ENCODE measurements at places on chromosomes 11 and 22. TPM values are rescaled to one million over a fixed set of nuclear protein-coding genes. Genes with fewer than 3 reads are reported as not detected.

The PKNOX2 gene
- 23.5 TPM for total RNA-seq

The INPP5J gene
- 4.5 TPM for total RNA-seq

DNA sequence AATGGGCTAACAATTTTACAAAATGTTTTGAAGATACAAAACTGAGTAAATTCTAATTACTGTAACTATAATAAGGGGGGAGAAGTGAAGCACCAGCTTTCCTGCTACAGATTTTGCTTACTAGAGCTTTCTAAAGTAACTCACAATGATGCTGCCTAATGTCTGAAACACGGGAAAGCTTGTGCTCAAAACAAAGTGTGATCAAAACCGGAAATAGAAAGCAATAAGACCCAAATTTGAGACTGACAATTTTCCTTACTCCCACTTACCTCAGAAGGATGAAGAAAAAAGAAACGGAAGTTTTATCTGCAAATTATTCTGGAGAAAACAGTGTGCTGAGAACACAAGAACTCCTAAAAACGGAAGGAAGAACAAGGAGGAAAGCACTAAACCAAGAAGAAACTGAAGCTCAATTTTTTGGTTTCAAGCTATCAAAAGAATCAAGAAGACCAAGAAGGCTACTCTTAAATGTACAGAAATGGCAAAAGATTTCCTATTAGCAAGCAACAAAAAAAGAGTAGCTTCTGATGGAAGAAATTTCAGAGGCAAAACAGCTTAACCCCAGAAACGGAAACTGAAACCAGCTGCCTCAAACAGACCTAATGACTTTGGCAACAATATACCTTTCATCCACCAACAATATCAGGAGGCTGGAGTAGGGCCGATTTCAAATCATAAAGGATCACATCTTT is 33.4 kb downstream of the AMBRA1 start:
- no peak for DNase-seq
- H3K27ac ChIP-seq, result no peak overlapping the region
- no peaks in the 10 kb centered on the region for H3K27me3 ChIP-seq
- no peaks in the 10 kb centered on the region for H3K36me3 ChIP-seq
- no peak overlapping the region for H3K4me3 ChIP-seq

DNA sequence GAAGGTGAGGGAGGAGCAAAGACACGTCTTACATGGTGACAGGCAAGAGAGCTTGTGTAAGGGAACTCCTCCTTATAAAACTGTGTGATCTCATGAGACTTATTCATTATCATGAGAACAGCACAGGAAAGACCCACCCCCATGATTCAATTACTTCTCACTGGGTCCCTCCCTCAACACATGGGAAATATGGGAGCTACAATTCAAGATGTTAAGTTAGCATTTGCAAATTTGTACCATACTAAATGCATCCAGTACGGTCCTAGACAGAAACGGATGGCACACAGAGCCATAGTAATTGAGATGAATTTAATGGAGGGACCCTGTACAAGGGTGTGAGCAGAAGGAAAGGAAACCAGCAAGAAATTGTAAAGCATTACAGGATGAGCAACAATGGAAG is 765.8 kb upstream of the API5 start:
- H3K4me1 ChIP-seq, result peaks cover 6% of the 10 kb centered on the region
- no peak overlapping the region for H3K27ac ChIP-seq
- no peak overlapping the region for H3K4me3 ChIP-seq
- DNase-seq, result no peak

DNA sequence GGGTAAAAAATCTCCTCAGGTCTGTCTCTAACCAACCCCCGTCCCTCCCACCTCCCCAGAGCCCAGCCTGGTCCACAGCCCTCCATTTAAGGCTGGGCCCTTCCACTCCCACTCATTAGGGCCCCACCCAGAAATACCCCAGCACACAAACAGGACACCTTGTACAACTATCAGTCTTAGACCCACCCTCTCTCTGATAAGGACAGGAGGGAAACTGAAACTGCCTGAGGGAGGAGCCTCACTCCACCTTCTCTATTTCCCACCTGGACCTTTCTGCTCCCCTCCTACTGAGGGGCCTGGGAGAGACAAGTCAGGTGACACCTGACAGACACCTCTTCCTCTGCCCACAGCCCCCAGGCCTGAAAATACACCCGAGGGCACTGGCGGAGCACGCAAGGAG is 90.2 kb downstream of the PLEKHA7 start:
- peaks cover 9% of the 10 kb centered on the region for H3K4me1 ChIP-seq
- peaks cover 93% of the 10 kb centered on the region for H3K27me3 ChIP-seq
- no peak for DNase-seq
- H3K36me3 ChIP-seq, result no peaks in the 10 kb centered on the region
- H3K27ac ChIP-seq, result no peak overlapping the region

The DCHS1 gene
- 40.4 TPM for total RNA-seq

GRCh38 chr11:69121021-69121420 is 34.7 kb upstream of the SMIM38 start:
- no peak overlapping the region for H3K4me3 ChIP-seq
- no peaks in the 10 kb centered on the region for H3K27me3 ChIP-seq
- no peak overlapping the region for H3K27ac ChIP-seq
- H3K4me1 ChIP-seq, result peaks cover 14% of the 10 kb centered on the region
- H3K36me3 ChIP-seq, result no peaks in the 10 kb centered on the region

The CFAP300 gene
- total RNA-seq, result 6.4 TPM

The OR52A1 gene
- not detected for total RNA-seq

- H3K4me3 ChIP-seq, result no peak overlapping the region
- peaks cover 11% of the 10 kb centered on the region for H3K4me1 ChIP-seq
- no peak overlapping the region for H3K27ac ChIP-seq
- H3K27me3 ChIP-seq, result peaks cover 13% of the 10 kb centered on the region
- DNase-seq, result no peak
Observed at GRCh38 chr11:124887667-124888013, 10.0 kb downstream of the ROBO4 start.

- no peak overlapping the region for H3K4me3 ChIP-seq
- no peak overlapping the region for H3K27ac ChIP-seq
- H3K27me3 ChIP-seq, result peaks cover 6% of the 10 kb centered on the region
Observed at GRCh38 chr11:58726737-58727414, 4.9 kb downstream of the GLYAT start.

The MOV10L1 gene
- total RNA-seq, result not detected

GRCh38 chr11:17725174-17725573 is 5.8 kb downstream of the MYOD1 start:
- no peak overlapping the region for H3K4me3 ChIP-seq
- no peaks in the 10 kb centered on the region for H3K36me3 ChIP-seq
- H3K27me3 ChIP-seq, result peaks cover 95% of the 10 kb centered on the region
- DNase-seq, result no peak

- no peaks in the 10 kb centered on the region for H3K36me3 ChIP-seq
- no peak for DNase-seq
- H3K4me3 ChIP-seq, result no peak overlapping the region
- H3K27me3 ChIP-seq, result no peaks in the 10 kb centered on the region
- H3K4me1 ChIP-seq, result no peaks in the 10 kb centered on the region
Observed at GRCh38 chr11:104286129-104286528, 122.2 kb upstream of the PDGFD start.

The HIC2 gene
- total RNA-seq, result 44.3 TPM

DNA sequence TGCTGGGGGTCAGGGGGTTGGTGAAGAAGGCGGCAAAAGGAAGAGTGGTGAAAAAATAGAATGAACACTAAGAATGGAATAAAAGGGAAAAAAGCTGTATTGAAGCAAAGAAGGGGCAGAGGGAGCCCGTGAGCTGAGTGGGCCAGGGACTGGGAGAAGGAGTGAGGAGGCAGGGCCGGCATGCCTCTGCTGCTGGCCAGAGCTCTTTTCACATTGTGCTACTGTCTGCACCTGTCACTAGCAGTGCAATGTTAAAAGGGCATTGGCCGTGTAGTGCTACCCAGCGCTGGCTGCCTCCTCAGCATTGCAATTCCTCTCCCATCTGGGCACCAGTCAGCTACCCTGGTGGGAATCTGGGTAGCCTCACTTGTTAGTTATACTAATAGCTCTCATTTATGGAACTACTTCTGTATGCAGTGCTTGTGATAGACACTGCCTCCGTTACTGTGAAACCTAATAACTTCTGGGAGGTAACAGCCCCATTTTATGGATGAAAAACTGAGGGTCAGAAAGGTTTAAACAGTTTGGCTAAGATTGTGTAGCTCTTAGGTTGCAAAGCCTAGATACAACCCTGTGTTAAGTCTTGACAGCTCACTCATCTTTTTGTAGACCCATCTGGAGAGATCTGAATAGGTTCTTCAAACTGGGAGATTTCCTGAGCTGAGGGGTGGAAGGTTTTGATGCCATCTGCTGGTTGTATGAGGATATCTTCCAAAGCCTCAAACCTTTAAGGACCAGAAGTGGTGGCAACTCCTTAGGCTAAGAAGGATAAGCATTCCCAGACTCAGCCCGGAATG is 8.5 kb downstream of the YPEL4 start:
- peaks cover 75% of the 10 kb centered on the region for H3K4me1 ChIP-seq
- H3K27ac ChIP-seq, result peak overlapping the region; percentile 82
- peaks cover 23% of the 10 kb centered on the region for H3K36me3 ChIP-seq

- no peak overlapping the region for H3K4me3 ChIP-seq
- H3K27ac ChIP-seq, result no peak overlapping the region
- no peak for DNase-seq
- no peaks in the 10 kb centered on the region for H3K36me3 ChIP-seq
Observed at GRCh38 chr11:20594274-20595061, 4.9 kb upstream of the SLC6A5 start.

DNA sequence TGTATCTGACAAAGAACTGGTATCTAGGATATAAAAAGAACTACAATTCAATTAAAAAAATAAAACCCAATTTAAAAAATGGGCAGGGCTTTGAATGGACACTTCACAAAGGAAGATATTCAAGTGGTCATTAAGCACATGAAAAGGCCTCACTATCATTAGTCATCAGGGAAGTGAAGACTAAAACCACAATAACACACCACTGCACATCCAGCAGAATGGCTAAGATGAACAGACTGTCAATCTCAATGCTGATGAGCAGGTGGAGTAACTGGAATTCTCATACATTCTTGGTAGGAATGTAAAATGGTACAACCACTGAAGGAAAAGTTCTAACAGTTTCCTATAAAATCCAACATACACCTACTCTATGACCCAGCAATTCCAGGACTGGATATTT is 8.9 kb downstream of the HPS4 start:
- H3K27ac ChIP-seq, result no peak overlapping the region
- no peak overlapping the region for H3K4me3 ChIP-seq
- peaks cover 15% of the 10 kb centered on the region for H3K4me1 ChIP-seq

- peaks cover 55% of the 10 kb centered on the region for H3K27me3 ChIP-seq
- peaks cover 56% of the 10 kb centered on the region for H3K4me1 ChIP-seq
- peak within 1 kb of the TSS; percentile 95 for H3K4me3 ChIP-seq
- H3K36me3 ChIP-seq, result peaks cover 8% of the 10 kb centered on the region
- DNase-seq, result peak; percentile 80
- no peak within 1 kb of the TSS for H3K27ac ChIP-seq
Observed at GRCh38 chr11:13008625-13009475, at the start of gene RASSF10. TSS of gene RASSF10 (plus strand) at chr11:13009316. CDS start at chr11:13009577, 261 bp downstream.

GRCh38 chr11:56885177-56885576 is 103.5 kb upstream of the OR5AK2 start:
- peaks cover 11% of the 10 kb centered on the region for H3K27me3 ChIP-seq

DNA sequence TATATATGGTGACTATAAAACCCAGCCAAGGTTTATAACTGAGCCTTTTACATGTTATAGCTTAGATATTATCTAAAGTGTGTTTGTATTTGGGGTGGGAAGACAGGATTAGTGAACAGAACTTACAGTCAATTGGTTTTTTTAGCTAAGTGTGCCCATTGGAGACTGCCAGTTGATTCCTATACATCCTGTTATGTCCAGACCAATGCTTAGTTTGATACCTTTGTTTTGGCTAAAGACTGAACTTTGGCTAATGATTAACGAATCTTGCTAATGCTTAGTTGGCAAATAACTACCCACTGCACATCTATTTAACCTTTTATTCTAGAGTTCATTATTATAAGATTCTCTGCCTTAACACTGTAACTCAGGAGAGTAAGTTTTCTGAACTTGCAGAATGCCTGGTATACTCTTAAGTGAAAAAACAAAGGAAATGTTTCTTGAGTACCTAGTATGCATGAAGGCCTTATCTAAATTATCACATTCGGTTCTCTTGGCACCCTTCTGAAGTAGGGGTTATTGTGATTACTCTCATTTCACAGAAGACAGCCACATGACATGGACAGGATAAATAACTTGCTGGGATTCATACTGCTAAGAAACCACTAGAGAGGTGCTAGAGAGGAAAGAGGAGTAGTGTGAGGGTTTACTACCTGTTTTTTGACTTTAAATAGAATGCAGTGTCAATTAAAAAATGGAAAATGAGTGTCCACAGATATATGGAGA is 54.0 kb downstream of the KREMEN1 start:
- H3K36me3 ChIP-seq, result no peaks in the 10 kb centered on the region
- H3K4me1 ChIP-seq, result peaks cover 3% of the 10 kb centered on the region
- no peak overlapping the region for H3K27ac ChIP-seq
- no peak overlapping the region for H3K4me3 ChIP-seq
- DNase-seq, result no peak

DNA sequence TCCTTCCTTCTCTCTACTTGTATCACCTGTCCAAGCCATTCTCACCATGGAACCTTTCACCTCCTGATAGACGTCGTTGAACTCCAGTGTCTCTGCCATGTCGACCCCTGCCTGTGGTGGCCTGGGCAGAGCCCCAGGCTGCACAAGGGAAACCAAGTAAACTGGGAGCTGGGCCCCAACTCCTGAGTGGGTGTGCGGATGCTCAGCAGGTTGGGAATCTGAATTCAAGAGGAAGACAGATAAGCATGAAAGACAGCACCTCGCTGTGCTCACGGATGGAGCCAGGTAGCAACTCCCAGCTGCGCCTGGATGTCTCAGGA is 709 bp downstream of the SSRP1 start:
- H3K4me3 ChIP-seq, result peak overlapping the region; percentile 94
- no peaks in the 10 kb centered on the region for H3K27me3 ChIP-seq
- H3K27ac ChIP-seq, result peak overlapping the region; percentile 94

DNA sequence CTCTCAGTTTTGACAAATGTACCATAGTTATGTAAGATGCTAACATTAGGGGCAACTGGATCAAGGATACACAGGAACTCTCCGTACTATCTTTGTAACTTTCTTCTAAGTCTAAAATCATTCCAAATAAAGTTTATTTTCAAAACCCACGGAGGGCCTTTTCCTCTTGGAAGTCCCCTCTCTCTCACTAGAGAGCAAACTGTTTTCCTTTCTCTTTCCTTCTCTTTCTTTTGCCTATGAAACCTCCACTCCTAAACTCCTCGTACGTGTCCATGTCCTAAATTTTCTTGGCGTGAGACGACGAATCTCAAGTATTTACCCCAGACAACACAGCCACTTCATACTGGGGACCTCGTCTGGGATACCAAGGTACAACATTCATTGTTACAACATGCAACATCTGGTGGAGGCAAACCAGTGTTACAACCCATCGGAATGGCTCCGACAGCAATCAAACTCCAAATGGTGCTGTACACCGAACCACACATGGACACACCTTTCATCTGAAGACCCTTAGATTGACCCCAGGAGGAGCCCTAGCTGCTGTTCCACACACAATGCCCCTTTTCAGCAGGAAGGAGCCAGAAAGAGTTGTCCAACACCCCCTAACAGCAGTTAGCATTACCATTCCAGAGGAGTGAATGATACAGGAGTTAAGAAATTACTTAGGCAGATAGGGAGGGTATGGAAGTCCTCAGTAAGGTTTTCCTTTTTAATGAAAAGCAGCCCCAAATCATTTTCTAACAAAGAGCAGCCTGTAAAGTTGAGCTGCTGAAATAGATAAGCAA is 108.1 kb downstream of the SGSM3 start:
- H3K4me3 ChIP-seq, result no peak overlapping the region
- no peaks in the 10 kb centered on the region for H3K27me3 ChIP-seq
- H3K27ac ChIP-seq, result no peak overlapping the region
- no peaks in the 10 kb centered on the region for H3K36me3 ChIP-seq
- H3K4me1 ChIP-seq, result peaks cover 20% of the 10 kb centered on the region
- no peak for DNase-seq

The MS4A6E gene
- not detected for total RNA-seq
